ENCODE measurements at places on chromosomes 7 and 10.

- DNase-seq, result no peak
Measured at GRCh38 chr7:27804139-27804538, 64.2 kb downstream of the TAX1BP1 start.

GRCh38 chr10:110254467-110254866 is 47.1 kb downstream of the MXI1 start:
- DNase-seq, result no peak

DNA sequence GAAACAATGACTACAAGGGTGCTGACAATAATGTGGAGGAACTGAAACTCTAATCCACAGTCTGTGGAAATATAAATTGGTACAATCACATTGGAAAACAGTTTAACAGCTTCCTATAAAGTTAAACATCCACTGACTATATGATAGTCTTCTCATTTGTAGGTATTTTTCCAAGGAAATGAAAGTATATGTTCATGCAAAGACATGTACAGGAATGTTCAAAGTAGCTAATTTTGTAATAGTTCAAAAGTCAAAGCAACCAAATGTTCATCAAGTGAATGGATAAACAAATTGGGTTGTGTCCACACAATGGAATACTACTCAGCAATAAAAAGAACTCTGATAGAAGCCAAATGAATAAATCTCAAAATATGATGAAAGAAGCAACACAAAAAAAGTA is 626.0 kb upstream of the IGFBP3 start:
- DNase-seq, result no peak

- DNase-seq, result no peak
Measured at GRCh38 chr7:145902123-145902522, 214.5 kb upstream of the CNTNAP2 start.

- no peak for DNase-seq
Measured at GRCh38 chr7:118179191-118179590, 4.8 kb upstream of the LSM8 start.

- no peak for DNase-seq
Measured at GRCh38 chr10:16626697-16627096, 105.0 kb upstream of the C1QL3 start.

DNA sequence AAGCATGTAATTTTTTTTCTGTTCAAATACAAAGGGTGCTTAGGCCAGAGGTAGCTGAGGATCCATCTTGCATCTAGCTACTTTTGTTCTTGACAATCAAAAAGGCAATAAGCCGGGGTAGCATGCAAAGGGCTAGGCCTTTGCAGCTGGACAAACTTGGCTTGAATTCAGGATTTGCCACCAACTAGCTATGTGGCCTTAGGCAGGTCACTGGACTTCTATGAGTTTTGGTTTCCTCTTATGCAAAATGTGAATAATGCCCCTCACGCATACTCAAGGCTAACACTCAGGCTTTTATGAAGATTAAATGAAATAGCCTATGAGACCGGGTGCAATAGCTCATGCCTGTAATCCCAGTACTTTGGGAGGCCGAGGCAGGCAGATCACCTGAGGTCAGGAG is 19.3 kb downstream of the GFRA1 start:
- no peak for DNase-seq

GRCh38 chr7:158300427-158300826 is 287.2 kb downstream of the PTPRN2 start:
- no peak for DNase-seq

GRCh38 chr10:18104223-18104872 is 35.9 kb upstream of the CACNB2 start:
- peak; percentile 74 for DNase-seq

DNA sequence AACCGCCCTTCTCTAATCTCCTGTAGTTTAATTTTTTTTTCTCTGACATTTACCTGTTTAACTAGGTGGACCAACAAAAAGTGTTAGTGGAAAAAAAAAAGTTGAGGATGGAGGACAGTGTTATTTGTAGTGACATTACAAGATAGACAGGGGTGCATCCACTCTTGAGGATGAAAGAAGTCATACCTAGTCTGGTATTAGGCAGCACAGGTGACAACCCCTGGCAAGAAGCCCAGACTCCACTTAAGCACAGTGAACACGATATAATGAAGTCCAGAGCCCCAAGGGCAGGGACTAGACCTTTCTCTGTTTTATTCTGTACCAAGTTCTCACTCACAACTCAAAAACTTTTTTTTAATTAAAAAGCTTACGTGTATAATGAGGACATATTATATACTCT is 268.4 kb downstream of the GPR37 start:
- DNase-seq, result no peak

DNA sequence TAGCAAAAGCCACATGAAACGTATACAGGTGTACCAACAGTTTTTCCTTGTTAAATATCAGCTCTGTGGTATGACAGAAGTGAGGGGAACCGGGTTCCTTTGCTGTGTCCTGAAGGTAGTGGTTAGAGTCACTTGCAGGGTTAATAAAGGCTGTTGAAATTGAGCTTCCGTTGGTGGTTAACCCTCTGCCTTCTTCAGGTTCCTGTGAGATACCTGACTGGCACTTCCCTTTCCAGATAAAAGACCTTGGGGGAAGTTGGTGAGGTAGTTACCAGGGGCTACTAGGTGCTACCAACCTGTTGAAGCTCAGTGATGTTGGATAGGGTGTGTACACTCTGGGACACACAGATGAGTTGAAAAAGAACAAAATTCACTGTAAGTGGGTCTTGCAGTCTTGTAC is 384.1 kb downstream of the GATA3 start:
- no peak for DNase-seq

DNA sequence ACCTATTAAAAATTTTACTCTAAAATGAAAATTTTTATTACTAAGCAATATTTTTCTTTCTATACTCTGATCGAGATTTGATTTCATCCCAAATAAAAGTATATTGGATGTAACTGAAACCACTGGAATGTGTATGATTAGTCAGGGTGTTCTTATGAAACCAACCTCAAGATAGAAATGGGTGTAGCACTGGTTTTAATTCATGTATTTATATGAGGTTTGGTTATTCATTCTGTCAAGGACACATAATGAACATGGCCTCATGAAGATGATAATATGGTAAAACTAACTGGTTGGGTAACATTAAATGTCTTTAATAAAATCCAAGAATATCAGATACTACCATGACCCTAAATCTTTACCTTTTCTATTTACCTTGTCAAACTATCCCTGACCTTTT is 197.7 kb downstream of the SEMA3A start:
- DNase-seq, result no peak

- DNase-seq, result no peak
Measured at GRCh38 chr10:108454793-108455192, 1290.3 kb upstream of the SORCS1 start.

GRCh38 chr10:73167783-73168464 is at the start of the genes ECD and FAM149B1:
Gene ECD (minus strand): TSS chr10:73168008. CDS start chr10:73163937, 4,071 bp downstream.
Gene FAM149B1 (plus strand): TSS chr10:73168119. CDS start chr10:73168340, 221 bp downstream.
- DNase-seq, result peak; percentile 97

DNA sequence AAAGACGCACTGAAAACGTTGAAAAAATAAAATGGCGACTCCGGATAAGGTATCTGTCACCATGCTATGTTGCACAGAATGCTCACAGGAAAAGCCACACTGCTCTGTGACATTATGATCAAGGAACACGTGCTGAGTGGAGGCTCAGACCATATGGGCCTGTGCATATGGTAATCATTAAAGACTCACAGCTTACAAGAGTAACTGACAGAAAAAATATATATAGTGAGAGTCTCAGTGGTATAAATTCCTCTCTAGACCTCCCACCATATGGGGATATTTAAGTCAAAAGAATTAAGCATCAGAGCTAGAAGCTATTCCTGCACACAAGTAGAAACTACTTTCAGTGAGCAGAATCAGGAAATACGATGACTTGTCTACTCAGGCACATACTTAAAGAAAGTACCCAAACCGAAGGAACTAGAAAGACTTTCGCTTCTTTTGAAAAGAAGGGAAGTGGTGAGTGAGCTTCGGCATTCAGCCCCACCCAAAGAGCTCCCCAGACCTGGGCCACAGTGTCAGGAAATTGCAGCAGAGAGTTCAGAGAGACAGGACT is 65.1 kb upstream of the MPP7 start:
- peak; percentile 67 for DNase-seq

DNA sequence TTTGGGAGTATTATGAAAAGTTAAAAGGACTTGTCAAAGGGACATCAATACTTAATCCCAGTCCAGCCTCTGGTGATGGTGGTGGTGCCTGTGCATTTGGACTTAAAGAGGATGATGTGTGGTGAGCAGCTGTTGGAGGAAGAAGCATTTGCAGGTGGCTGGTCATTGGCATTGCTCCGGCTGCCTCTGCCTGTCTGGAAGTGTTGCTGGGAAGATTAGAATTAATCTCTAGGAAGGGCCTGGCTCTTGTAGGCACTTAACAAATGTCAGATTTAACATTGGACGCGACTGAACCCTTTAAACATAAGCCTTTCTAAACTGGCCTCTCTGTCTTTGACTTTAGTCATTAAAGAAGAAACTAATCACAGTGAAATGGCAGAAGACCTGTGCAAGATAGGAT is 58.8 kb downstream of the FIGNL1 start:
- no peak for DNase-seq

- peak; percentile 57 for DNase-seq
Measured at GRCh38 chr10:70348228-70348850, 34.1 kb downstream of the LRRC20 start.

GRCh38 chr10:107141524-107142061 is 22.9 kb downstream of the SORCS1 start:
- DNase-seq, result no peak

- no peak for DNase-seq
Measured at GRCh38 chr10:707456-707855, 18.0 kb upstream of the DIP2C start.

- no peak for DNase-seq
Measured at GRCh38 chr10:4390219-4390618, 435.8 kb upstream of the AKR1E2 start.

- no peak for DNase-seq
Measured at GRCh38 chr7:131493581-131493980, 62.8 kb downstream of the PODXL start.

GRCh38 chr7:108261560-108262255 is 131.5 kb upstream of the LAMB4 start:
- no peak for DNase-seq

DNA sequence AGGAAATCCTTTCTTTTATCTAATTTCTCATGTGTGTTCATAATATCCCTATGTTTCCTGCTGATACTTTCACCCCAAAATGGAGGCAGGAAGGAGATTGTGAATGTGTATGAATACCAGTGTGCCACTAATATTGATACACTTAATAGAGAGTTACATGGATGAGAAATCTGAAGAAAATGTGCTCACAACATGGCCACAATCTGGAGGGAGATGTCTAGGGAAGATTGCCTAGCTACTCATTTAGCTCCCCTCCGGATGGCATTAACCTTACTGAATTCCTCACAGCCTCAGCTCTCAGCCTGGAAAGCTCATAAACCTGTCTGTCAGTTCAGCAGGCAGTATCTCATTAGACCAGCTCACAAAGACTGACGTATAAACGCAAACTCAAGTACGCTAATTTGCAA is 23.4 kb upstream of the DMTF1 start:
- DNase-seq, result no peak

DNA sequence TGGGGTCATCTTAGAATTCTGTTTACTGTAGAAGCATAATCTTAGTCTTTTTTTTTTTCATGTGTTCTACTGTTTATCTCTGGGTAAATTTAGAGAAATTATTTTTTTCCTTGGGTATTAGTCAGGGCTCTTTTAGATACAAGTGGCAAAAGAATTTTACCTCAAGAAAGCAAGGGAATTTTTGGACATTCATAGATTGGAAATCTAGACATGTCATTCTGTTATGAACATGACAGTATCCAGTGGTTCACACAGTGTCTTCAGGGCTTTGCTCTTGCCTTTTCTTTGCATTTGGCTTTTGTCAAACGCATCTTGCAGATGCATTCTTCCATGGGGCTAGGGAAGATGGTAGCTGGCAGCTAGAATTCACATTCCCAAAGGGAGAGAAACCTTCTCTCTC is 13.7 kb upstream of the TAS2R41 start:
- DNase-seq, result no peak

DNA sequence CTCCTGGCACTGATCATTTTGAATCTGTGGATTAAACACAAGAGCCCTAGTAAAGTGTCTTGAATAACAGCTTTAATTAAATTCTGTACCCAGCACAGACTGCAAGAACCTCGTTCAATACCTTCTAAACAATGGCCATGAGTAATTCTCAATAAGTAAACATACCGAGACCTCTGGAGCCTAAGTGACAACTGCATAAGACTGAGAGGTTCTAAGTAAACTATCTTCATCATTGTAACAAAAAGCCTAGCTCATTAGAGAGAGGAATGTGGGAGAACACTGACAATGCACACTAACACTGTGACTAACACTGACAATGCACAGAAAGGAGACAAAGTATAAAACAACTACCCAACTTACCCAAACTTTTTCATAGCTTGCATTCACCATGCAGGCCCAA is 117.4 kb downstream of the ELAPOR2 start:
- DNase-seq, result no peak

DNA sequence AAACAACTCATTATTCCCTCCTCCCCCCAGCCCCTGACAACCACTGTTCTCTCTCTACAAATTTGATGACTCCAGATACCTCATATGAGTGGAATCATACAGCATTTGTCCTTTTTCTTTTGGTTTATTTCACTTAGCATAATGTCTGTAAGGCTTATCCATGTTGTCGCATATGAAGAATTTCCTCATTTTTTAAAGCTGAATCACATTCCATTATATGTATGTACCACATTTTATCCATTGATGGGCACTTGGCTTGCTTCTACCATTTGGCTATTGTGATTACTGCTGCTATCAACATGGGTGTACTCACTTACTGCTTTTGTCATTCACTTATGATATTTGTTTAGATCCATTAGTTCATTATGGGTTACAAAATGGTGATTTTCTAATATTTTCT is 112.8 kb downstream of the BUB3 start:
- DNase-seq, result no peak

GRCh38 chr7:126818393-126819196 is 434.1 kb downstream of the GRM8 start:
- no peak for DNase-seq

DNA sequence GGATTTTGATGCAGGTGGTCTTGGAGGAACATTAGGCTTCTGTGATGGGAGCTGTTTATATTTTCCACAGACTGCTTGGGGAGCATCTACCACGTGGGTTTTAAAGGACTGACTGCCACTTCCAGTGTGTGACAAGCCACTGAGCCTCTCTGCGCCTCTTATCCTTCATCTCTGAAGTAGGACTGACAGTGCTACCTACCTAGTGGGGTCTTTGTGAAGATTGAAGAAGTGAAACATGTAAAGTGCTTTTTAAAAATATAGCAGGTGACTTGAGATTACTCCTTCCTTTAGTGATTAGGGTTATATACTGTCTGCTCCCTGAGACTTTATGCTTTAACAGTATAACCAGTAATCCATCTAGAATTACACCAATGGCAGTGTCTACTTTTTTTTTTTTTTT is 29.9 kb downstream of the NKX2-3 start:
- DNase-seq, result no peak

DNA sequence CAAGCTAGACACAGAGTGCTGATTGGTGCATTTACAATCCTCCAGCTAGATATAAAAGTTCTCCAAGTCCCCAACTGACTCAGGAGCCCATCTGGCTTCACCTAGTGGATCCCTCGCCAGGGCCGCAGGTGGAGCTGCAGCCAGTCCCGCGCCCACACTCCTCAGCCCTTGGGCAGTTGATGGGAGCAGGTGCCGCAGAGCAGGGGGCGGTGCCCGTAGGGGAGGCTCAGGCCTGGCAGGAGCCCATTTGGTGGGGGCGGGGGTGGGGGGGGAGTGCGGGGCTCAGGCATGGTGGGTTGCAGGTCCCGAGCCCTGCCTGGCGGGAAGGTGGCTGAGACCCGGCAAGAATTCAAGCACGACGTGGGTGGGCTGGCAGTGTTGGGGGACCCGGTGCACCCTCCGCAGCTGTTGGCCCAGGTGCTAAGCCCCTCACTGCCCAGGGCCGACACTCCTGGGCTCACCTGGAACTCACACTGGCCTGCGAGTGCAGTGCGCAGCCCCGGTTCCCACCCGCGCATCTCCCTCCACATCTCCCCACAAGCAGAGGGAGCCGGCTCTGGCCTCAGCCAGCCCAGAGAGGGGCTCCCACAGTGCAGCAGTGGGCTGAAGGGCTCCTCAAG is 101.7 kb downstream of the ZNF438 start:
- DNase-seq, result no peak

Measured in stimulated activated CD8-positive, alpha-beta memory T cell treated with anti-CD3 and anti-CD28 coated beads, Interleukin-4, amount 100 ng/mL, for 48 hours (primary cell).